ENCODE measurements at places on chromosomes 1 and 21.

- no peak for DNase-seq
Observed at GRCh38 chr1:230747890-230748800, 957 bp downstream of the CAPN9 start.

- DNase-seq = no peak
Observed at GRCh38 chr21:25036775-25037174, 570.5 kb downstream of the MRPL39 start.

DNA sequence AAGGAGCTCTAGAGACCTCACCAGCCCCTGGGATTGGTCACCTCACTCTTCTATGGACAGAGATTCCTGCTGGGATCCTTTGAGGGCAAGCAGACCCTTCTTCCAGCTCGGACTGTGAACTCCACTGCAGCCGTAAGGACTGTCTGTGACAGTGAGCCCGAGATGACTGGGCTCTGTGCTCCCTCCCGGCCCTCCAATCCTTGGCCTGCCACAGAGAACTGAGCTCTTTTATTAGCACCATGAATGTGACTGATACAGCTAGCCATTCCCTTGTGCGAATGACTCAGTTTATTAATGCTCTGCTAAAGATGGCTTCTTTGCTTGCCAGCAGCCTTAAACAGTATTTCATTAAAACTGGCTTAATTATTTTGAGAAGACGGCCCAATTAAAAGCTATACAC is 194.6 kb upstream of the LMO4 start:
- no peak for DNase-seq

GRCh38 chr1:56255516-56256152 is 323.7 kb downstream of the PLPP3 start:
- DNase-seq = no peak

DNA sequence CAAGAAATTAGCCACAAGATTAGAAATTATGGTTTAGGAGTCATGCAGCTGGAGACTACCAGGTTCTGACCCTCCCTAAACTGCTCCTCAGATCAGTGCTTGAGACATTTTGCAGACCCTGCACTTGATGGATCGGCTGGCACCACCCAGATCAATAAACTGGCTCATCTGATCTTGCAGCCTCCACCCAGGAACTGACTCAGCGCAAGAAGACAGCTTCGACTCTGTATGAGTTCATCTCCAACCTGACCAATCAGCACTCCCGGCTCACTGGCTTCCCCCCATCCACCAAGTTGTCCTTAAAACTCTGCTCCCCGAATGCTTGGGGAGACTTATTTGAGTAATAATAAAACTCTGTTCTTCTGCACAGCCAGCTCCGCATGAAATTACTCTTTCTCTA is 40.0 kb downstream of the L1TD1 start:
- DNase-seq = no peak

GRCh38 chr1:153611356-153611755 is 1.6 kb downstream of the S100A16 start:
- DNase-seq = no peak

DNA sequence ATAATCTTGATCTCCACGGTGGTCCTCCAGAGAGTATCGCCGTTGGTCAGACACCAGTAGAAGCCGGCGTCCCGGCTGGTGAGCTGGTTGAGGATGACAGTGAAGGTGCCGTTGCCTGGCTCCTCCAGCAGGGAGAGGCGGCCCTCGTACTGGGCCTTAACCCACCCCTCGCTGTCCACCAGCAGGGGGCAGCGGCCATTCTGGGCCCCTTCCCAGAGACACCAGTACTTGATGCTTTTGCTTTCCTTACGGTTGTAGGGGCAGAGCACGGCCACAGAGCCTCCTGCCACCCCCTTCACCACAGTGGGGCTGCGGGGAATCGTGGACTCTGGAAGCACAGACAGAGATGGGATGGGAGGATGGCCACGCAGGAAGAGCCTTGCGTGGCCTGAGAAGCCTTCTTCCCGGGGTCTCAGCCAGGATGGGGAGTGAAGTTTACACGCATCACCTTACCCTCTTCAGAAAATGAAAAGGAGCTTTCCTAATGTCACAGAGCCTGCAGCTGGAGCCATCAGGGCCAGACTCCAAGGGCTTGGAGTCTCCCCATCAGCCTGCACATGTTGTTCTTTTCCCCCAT is 10.7 kb downstream of the PIGR start:
- peak; percentile 64 for DNase-seq

DNA sequence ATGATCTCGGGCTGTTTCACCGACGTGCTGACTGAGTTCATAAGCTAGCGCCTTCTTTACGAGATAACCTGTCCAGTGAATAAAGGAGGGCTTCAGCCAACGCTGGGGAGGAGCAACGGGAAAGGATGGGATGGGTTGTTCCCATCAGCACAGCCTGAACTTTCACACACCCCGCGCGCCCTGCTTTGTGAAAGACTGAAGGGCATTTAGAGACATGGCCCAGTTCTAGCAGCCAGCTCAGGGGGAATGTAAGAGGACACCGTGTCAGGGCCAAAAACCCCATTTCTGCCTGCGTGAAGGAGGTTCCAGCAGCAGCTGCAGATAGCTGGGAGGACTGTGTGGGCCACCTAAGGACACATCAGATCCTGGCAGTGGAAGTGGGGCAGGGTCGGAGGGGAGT is 255.1 kb upstream of the RAB4A start:
- DNase-seq = no peak

DNA sequence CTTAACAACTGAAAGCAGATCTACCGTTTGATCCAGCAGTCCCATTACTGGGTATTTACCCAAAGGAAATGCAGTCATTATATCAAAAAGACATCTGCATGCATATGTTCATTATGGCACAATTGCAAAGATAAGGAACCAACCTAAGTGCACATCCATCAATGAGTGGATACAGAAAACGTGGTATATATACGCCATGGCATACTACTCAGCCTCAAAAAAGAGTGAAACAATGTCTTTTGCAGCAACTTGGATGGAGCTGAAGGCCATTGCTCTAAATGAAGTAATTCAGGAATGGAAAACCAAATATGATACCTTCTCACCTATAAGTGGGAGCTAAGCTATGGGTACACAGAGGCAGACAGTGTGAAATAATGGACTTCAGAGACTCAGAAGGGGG is 169.3 kb downstream of the ZBTB18 start:
- DNase-seq = no peak

DNA sequence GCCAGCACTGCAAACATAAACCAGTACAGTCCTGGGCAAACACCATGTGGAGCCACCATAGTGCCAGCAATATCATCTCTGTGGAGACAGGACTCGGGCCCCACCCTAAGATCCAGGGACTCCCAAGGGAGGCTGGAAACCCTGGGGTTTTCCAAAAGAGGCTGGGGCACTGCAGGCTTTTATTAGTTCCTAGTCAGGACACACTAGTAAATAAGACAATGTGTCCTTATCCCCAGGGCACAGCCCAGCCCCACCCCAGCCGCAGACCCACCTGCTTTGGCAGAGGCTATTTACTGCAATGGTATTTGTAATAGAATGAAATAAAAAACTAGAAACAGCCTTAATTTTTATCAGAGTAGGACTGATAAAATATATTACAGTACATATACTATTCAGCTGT is 486 bp upstream of the GJB3 start:
- no peak for DNase-seq

DNA sequence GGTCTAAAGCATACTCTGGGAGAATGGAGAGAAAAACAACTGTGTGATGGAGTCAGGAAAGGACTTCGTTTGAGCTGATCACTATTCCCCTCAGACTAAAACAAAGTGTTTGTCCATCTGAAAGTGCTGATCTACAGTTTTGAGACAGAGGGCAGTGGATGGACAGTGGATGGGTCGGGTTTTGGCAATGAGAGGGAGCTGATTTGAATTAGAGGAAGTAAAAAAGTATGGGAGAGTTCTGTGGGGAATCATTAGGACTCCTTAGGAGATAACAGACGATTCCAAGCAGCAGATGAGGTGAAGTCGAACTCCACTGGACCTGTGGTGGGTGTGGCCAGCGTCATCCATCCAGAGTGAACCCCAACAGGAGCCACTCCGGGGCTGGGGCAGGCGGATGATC is 62.3 kb downstream of the PTGS2 start:
- peak; percentile 45 for DNase-seq

DNA sequence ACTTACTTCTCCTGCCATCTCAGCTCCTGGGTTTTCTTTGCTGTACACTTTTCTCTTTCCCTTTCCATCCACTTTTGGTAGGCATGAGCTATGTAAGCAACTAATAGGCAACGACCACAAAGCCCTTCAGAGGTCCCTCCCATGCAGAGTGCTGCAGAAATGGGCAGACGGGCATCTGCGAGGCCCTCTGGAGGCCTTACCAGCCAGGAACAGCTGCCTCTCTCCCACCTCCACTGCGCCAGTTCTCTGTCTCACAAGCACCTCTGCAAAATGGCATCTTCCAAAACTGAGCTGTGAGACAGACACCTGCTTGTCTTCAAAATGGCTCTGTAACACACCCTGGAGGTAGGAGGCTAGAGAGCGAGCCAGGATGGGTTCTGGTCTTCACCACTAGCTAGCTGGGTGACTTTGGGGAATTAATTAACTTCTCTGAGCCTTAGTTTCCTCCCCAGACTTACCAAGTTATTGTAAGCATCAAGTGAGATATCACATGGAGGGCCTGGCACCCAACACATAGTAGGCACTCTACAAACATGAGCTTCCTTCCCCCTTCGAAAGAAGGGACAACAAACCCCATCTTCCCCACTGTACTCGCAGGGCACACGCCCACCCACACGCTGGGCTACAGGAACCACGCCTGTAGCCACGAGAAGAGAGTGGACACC is 62.0 kb downstream of the BCAR3 start:
- peak; percentile 31 for DNase-seq

GRCh38 chr1:16391411-16391810 is 24.4 kb downstream of the SZRD1 start:
- DNase-seq = no peak

DNA sequence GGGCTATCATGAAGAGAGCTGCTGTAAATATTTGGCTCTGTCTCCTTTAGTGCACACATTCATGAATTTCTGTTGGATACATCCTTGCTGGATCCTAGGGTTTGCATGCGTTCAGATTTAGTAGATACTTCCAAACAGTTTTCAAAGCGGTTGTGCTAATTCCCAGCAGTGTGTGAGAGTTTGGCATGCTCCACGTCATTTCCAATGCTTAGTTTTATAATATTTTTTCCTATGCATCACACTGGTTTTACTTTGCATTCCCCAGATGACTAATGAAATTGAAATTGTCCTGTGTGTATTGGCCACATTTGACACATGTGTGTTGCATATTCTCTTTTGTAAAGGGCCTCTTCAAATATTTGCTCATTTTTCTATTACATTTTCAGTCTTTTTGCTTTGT is 18.5 kb upstream of the AADACL3 start:
- DNase-seq = no peak

DNA sequence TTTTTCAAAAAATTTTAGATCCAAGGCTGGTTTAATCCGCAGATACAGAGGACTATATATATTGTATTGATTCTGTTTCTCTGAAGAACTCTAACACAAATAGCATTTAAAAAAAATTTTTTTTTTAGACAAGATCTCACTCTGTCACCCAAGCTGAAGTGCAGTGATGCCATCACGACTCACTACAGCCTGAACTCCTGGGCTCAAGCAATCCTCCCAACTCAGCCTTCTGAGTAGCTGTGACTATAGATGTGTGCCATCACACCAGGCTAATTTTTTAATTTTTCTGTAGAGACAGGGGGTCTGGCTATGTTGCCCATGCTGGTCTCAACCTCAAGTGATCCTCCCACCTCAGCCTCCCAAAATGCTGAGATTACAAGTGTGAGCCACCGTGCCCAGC is 3.0 kb downstream of the ANKRD45 start:
- no peak for DNase-seq

DNA sequence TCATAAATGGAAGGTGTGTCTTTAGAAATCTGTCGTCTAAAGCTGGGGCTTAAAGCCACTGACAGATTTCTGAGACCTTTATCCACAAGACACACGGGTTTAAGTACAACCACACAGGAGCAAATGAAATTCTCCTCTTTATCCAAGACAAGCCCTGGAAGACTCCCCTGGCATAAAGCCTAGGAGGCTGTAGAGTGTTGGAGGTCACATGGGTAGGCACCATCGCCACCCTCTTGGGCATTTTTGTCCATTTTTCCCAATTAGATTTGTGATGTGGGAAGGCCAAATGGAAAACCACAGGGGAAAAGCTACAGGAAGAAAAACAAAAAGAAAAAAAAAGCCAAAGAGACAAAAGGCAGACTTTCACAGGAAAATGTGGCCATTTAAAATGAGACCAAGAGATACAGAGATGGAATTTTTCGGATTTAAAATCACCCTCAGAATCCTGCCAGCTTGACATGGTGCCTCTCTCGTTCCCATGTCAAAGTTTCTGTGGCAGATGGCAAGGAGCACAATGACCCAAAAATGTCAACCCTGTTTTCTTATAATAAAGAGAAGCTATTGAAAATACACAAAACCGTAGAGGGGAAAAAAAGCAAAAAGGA is 91.9 kb downstream of the PLD5 start:
- no peak for DNase-seq

DNA sequence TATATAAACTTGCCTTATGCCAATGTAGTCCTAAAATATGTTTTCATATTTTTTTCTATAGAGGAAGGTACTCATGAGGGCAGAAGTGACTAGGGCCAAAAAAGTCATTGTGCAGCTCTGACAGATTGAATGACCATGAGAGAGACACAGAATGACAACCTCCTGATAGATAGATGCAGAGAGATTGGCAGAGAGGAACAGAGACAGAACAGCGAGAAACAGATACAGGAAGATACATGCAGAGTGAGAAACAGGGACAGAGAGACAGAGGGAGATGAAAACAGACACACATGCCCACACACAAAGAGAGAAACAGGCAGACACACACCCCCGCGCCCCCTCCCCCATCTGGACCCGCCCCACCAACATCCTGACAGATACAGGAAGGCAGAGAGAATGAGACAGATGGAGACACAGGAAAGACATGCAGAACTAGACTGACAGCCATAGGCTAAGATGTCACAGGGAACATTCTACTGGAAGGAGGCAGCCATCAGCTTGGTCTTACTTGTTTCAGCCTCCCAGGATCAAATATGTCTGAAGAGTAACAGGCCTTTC is 211.1 kb downstream of the ST6GALNAC3 start:
- no peak for DNase-seq

- peak; percentile 11 for DNase-seq
Observed at GRCh38 chr1:229557200-229557850, 1.2 kb downstream of the ABCB10 start.

DNA sequence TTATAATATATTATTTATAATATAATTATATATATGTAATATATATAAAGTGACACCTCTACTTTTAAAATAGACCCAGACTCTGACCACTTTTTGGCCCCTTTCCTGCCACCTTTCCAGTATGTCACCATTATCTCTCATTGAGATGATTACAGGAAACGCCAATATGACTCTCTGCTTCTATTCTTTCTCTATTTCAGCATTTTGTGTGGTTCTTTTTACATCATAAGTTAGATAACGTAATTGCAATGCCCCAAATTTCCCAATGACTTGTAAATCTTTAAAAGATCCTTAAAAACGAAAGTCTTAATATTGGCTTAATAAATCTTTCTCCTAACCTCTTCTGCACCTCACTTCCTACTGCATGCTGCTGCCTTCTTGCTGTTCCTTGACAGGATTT is 8.1 kb upstream of the GBP5 start:
- DNase-seq = no peak

DNA sequence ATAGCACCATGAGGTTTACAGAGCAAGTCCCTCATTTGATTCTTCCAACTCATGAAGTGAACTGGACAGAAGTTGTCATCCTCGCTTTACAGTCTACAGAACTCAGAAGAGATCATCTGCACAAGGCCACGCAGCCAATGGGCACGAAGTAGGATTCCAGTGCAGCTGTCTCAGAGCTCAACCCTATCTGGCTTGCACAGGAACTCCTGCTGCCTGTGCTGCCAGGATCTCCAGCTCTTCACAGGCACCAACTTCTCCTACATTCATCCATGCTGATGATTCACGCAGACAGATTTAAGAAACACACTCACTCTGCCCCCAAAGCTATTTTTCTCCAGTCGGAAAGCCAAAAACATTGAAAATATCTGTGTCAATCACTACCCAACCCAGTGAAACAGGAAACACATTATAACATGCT is 157.0 kb downstream of the RERE start:
- no peak for DNase-seq
